Natural killer cell treated with Interleukin-12 subunit alpha and Interleukin-12 subunit beta and Interleukin-15 and Interleukin-18, amount 100 ng/mL, for 72 hours (primary cell): ENCODE measurements at places on chromosomes 2 and 18.

DNA sequence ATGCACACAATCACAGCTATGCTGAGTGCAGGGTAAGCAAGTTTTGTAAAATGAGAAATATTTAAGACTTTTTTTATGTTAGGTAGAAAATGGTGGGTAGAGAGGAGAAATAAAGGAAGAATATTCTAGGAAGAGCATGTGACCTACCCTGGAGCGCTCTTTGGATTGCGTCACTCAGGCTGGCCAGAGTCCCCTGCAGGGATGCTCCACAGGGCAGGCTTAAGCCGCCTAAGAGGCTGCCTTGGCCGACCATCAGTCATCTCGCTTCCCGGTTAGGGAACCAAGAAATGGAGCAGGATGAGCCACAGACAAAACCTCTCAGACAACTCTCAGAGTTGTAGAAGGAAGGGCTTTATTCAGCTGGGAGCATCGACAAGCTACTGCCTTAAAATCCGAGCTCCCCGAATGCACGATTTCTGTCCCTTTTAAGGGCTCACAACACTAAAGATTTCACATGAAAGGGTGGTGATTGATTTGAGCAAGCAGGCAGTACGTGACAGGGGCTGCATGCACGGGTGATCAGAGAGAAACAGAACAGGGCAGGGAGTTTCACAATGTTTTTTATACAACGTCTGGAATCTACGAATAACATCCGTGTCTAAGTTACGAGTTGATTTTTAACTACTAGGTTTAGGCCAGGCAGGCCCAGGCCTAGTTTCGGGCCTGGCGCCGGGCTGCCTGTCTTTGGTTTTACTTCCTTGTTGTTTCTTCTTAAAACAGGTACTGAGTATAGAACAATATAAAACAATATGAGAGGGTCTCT is 1072.0 kb downstream of the CBLN2 start:
- DNase-seq = no peak

DNA sequence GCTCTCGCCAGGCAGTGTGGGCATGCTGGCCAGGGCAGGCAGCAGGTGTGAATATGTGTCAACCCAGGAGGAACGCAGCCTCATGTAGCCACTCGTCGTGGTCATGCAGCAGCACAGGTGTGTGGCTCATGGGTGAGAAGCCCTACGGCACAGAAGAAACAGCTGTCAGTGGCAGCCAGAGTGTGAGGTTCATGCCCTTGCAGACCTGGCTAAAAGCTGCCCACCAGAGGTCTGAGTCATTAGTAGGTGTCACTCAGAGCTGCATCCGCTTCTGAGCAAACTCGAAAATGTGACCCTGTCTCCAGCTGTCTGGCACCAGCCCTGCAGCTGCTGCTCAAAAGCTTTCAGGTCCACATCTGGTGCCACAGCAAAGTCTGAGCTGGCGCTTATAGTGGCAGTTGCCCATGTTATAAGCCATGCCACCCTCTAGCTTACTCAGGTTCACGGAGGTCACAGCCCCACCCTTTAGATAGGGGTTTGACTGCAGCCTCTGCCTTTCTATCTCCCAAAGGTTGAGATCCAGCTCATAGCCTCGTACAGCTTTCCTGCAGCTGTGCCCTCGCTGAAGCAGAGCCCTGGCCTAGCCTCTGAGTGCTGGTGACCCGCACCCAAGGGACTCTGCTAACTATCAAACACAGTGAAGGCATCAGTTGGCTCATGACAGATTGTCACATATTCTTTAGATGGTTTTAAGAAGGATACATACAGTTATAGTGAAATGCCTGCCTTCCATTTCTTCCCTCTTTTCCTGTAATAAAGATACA is 195.0 kb downstream of the CCDC102B start:
- DNase-seq = no peak

DNA sequence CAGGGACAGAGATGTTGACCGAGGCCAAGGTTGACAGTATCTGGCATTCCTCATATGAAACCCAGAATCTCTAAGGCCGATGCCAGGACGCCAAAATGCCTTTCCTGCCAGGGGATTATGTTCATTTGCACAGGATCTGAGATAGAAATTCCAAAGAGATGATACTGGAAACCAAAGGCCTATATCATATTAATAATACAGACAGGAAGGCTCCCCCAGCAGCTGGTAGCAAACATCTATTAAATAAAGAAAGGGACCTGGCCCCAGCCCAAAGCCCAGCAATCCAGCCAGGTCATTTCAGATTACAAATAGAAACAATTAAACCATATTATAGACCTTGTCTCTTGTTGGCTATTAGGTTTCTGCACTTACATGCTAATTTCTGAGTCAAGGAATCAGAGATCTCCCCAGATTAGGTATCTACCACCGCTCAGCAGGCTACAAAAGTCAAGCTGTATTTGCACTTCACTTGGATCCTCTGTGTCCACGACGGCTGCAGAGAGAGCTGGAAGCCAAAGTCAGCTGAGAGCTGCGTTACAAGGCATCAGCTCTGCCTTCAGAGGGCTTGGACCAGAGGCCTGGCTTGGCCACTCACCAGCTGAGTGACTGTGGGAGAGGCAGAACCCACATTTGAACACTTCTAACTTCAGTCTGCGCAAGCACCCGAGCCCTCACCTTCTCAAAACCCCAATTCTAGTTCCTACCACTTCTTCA is 269.3 kb upstream of the SIX2 start:
- no peak for DNase-seq

- no peak for DNase-seq
Observed at GRCh38 chr2:20357638-20358389, 7.2 kb upstream of the PUM2 start.

DNA sequence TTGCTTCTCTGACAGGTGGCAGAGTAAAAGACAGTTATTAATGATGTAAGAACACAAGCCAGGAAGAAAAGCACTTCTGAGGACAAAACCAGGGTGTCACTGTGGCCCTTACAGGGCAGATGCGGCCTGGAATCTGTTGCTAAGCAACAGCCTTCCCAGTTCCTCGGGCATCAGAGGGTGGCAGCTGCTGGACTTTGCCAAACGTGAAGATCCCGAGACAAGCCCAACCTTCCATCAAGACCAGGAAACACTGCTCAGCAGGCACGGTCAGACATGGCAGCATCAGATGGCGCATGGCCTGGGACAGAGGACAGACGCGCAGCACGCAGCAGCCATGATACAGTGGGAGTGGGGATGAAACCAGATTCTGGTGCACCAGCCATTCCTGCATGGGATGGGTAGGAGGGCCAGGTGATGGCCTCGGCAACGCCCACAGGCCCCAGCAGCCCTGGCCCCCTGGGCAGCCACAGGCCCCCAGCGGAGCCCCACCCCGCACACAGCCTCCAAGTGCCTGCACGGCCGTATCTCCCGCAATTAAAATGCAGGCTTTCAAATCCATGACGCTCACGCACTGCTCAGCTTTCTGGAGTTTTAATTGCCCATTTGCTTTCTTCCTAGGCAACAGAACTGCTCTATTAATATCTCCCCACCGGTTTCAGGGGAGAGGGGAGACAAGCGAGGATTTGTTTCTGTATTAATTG is 89.0 kb downstream of the EIPR1 start:
- DNase-seq = no peak

DNA sequence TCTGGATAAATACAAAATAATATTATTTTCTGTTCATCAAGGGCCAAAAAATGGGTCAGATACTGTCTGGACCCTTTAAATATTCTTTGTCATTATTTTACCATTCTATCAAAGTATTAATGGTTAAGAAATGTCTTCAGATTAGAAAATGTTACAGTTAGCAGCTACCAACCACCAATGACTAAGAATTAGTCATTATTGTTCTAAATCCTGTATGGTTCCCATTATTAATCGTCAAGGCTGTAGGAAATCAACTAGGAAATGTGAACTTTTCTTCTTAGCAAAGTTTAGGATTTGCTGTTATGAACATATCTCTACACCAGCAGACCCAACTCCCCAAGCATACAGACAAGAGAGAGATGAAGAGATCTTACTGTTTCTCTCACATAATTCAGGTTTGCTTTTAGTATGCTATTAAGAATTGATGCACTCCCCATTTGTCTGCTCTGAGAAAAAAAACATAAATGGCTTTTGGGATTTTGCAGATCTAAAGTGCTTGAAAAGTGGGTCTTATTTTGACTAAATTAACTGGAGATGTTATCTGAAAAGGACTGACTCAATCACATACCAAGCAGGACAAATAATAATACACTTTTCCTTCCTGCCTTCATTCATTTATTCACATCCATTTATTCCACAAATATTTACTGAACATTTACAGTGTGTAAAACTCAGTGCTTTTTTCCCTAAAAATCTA is 147.7 kb downstream of the PPP1R1C start:
- DNase-seq = no peak
